ENCODE measurements at places on chromosomes 6 and 20.

DNA sequence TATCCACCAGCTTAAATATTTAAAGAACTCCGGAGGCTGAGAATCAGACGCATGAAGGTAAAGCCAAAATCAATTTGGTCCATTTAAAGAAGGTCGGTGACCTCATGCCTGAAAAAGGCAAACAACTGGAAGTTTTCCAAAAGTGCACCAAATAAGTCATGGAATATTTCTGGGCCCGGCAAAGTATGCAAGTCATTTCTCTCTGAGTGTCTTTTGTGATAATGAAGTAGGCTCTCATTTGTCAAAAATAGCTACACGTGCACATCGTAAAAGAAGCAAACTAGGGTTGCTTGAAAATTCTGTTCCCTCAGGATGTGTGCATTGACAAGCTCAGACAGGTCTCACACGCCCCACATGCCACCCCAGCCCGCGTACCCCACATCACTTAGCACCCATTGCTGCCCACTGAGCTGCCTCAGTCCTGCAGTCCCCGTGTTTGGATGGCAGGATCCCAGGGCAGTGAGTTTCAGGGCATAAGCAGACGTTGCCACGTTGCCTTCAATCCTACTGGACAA, 20.5 kb upstream of the PYGB start:
- DNase-seq, result peak; percentile 53

DNA sequence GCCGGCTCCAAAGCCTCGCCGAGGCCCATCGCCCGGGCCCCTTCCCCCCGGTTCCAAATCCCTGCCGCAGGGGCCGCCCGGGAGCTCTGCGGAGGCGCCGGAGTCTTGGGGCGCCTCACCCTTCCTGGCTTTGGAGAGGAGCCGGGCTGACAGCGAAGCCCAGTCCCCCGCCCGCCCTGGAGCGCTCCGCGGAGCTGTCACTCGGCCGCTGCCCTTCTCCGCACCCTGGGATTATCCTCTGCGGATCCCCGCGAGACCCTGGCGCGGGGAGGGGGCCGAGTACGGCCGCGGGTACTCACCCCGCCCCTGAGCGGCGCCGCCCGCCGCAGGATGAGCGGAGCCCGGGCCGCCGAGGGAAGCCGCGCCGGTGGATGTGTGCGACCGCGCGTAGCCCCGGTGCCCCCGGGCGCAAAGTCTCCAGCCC, 343 bp downstream of the SNAP91 start:
- DNase-seq, result peak; percentile 16

- no peak for DNase-seq
Observed at GRCh38 chr6:116159782-116160524, 34.0 kb upstream of the COL10A1 start.

DNA sequence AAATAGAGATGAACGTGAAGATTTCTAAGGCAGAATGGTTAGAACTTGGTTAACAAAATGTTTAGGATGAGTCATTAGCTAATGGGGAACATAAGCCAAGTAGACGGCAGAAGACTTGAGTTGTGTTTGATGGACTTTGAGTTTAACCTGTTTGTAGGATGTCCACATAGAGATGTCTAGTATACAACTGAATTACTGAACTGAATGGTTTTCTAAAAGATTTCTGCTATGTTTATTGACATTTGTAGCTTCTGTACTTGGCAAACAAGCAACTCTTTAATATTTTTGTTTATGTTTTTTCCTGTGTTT, 54.5 kb upstream of the DYNLRB1 start:
- no peak for DNase-seq

DNA sequence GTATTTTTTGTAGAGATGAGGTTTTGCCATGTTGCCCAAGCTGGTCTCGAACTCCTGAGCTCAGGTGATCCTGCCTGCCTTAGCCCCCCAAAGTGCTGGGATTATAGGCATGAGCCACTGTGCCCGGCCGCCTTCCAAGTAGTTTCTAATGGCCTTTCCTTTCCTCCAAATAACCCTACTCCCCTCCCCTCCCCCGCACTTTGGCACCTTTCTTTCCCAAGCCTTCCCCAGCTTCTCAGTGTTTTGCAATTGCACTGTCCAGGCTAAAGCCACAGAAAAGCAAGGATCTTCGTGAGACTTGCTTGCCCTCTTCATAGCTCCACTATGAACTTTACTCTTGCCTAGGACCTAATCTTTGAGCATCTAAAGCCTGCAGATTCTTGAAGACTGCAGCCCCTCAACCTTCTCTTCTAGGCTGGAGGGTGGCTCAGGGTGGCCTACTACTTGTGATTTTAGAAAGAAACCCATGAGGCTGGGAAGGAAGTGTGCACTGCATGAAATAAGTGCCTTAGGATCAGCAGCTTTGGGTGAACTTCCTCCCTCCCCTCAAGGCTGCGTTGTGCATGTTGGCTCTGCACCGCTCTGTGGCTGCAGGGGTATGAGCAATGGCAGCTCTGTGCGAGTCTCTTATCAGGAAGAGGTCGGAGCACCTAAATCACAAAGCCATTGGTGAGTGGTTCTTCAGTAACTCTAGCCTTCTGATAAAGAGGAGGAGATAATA, 152.4 kb upstream of the SNX9 start:
- peak; percentile 44 for DNase-seq

GRCh38 chr20:53760025-53760441, 166.4 kb upstream of the ZNF217 start:
- DNase-seq, result no peak

All from hematopoietic multipotent progenitor cell treated with erythropoietin and hydrocortisone succinate and interleukin-3 and kit ligand, for 4 days (in vitro differentiated cells).